ENCODE measurements at places on chromosomes 11 and 22. TPM values are rescaled to one million over a fixed set of nuclear protein-coding genes. Genes with fewer than 3 reads are reported as not detected.

DNA sequence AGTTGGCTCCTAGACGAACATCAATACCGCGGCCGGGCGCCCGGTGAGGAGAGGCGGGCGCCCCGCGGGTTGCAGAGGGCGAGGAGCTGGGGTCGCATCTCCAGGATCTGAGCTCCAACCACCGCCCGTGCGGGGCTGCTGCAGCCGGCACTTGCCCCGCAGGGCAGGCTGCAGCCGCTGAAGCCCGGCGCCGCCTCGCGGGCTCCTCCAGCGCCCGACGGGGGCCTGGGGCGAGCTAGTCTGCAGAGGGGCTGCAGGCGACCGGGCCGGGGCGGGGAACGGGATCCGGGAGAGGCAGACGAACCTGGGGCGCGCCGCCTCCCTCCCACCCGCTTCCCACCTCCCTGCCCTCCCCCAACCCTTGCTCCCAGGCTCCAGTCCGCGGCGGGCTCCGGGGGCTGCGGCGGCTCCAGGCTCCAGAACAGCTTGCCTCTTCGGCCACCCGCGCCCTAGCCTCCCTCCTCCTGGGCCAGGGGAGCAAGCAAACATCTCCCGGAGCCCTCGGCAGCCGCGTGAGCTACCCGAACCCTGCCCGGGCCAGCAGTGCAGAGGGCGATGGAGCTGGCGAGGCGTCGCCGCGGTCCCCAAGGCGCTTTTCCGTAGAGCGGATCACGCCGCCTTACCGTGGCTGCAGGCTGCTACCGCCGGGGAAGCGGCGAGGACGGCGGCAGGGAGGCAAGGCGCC, 802 bp downstream of the TENM4 start:
- DNase-seq = no peak

The JAML gene
- total RNA-seq = 1.2 TPM

The OR51I1 gene
- total RNA-seq = not detected

The LRRC56 gene
- 1.1 TPM for total RNA-seq

The NXPE2 gene
- 0.78 TPM for total RNA-seq

DNA sequence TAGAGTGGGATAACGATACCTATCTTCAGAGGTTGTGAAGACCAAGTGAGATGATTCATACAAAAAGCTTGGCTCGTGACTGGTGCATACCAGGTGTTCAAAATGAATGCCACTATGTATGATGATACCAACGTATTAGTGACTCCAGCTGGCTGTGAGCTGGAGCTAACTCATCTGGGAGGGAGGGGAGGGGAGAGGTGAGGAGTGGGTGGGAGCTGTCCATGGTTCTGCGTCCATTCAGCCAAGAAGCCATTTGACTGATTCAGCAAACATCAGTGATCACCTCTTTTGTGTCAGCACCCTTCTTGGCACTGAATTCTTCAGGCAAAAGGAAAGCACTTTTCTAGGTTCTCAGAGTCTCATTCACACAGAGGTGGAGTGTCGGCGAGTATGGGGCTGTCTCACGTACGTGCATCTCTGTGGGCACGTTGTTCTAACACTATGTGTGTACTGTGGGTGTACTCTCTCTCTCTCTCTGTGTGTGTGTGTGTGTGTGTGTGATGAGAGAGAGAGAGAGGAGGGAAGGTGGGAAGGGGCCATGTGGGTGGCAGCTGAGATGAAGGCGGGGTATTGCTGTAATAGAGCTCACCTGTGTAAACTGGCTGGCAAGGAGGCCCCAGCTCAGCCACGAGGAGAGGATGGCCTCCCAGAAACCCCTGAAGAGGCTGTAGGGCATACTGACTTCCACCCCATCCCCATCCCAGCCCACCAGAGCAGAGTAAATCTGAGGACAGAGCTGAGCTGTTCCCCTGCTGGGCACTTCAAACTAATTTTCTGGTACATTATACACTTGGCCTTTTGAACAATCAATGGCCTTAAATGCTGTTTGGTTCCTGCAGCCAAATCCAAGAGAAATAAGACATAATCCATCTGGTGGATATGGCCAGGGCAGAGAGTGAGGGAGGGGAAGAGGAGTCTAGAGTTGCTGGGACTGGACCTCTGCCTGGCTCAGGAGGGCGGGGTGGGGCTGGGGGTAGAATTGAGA, 96.1 kb upstream of the THY1 start:
- DNase-seq = no peak

GRCh38 chr11:35289821-35290220, 129.5 kb downstream of the SLC1A2 start:
- no peak for DNase-seq

GRCh38 chr11:134942681-134943080, 530.6 kb upstream of the B3GAT1 start:
- no peak for DNase-seq
